Pancreas (tissue), 10 donors: ENCODE measurements at places on chromosomes 16 and 17. TPM values are rescaled to one million over a fixed set of nuclear protein-coding genes. Genes with fewer than 3 reads are reported as not detected.

Gene CA5A
- not detected for total RNA-seq

GRCh38 chr17:73199751-73200317, 7.0 kb downstream of the COG1 start:
- no peak overlapping the region for H3K4me3 ChIP-seq
- peaks cover 53% of the 10 kb centered on the region for H3K36me3 ChIP-seq
- H3K27me3 ChIP-seq: no peaks in the 10 kb centered on the region
- no peak for DNase-seq
- peaks cover 20% of the 10 kb centered on the region for H3K4me1 ChIP-seq

DNA sequence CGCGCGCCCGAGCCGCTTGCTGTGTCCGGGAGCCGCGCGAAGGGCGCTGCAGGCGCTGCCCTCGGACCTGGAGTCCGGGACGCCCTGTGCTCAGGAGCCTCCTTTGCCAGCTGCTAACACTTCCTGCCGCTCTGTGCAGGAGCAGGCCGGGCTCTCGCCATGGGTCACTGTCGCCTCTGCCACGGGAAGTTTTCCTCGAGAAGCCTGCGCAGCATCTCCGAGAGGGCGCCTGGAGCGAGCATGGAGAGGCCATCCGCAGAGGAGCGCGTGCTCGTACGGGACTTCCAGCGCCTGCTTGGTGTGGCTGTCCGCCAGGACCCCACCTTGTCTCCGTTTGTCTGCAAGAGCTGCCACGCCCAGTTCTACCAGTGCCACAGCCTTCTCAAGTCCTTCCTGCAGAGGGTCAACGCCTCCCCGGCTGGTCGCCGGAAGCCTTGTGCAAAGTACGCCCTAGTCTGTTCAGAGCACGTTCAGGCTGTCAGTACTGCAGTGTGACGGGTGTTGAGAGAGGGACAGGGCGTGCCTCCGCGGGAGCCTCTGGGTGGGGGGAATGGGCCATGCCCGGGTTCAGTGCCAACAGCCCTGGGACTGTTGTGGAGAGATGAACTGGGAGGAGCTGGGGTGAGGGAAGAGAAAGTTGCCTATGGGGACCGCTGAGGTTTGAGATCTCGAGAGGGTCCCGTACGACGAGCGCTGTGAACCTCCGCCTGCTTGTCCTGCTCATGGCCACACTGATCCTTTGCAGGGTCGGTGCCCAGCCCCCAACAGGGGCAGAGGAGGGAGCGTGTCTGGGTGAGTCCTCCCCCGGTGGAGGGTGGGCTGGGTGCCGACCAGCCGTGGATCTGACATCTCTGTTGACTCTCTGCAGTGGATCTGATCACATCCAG, 1.3 kb downstream of the ZNF276 start:
- peaks cover 7% of the 10 kb centered on the region for H3K4me1 ChIP-seq
- H3K27ac ChIP-seq: peak overlapping the region; percentile 96
- H3K4me3 ChIP-seq: peak overlapping the region; percentile 75
- DNase-seq: no peak
- H3K27me3 ChIP-seq: no peaks in the 10 kb centered on the region

DNA sequence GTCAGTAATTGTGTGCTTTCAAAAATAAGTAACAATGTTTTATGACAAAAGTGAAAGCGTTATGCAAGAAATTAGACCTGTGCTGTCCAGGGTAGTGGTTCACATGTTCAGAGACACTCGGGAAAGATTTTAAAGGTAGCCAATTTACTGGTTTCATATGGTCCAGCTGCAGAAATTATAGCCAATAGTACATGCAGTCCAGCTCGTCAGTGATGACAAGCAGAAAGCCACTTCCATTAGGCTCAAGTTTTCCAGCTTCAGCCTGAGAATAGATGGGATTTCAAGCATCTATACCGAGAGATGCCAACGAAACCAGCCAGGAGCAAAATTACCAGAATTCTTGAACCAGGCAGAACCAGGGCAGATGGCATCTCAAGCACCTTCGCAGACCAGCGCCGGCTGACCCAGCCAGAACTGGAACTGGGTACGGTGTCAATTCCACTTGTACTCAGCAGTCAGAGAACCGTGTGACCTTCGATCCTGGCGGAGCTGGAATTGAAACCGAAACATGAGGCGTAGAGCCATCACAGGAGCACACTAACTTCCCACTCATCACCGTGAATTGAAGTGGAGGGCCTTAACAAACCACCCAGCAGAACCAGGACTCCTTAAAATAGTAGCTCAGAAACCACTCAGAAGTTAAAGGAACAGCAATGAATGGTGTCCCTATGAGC, 207.9 kb upstream of the HSBP1 start:
- H3K27ac ChIP-seq: no peak overlapping the region
- H3K36me3 ChIP-seq: no peaks in the 10 kb centered on the region
- DNase-seq: no peak
- H3K4me1 ChIP-seq: no peaks in the 10 kb centered on the region

Gene MPDU1
- total RNA-seq: 19.0 TPM

- no peak overlapping the region for H3K4me3 ChIP-seq
- no peaks in the 10 kb centered on the region for H3K27me3 ChIP-seq
- no peaks in the 10 kb centered on the region for H3K4me1 ChIP-seq
- H3K27ac ChIP-seq: no peak overlapping the region
- no peak for DNase-seq
These were observed 27.8 kb downstream of the IL4R start for GRCh38 chr16:27341549-27341948.

Gene KRT17
- total RNA-seq: 0.42 TPM

GRCh38 chr16:52512297-52512987, 34.5 kb downstream of the TOX3 start:
- DNase-seq: no peak
- no peaks in the 10 kb centered on the region for H3K36me3 ChIP-seq
- H3K27me3 ChIP-seq: no peaks in the 10 kb centered on the region

Gene SPNS3
- 0.89 TPM for total RNA-seq

GRCh38 chr17:59637611-59638310, 18.1 kb downstream of the CLTC start:
- peaks cover 40% of the 10 kb centered on the region for H3K4me1 ChIP-seq
- DNase-seq: no peak
- H3K36me3 ChIP-seq: no peaks in the 10 kb centered on the region
- H3K27ac ChIP-seq: no peak overlapping the region

- no peak for DNase-seq
- H3K4me1 ChIP-seq: peaks cover 8% of the 10 kb centered on the region
- no peaks in the 10 kb centered on the region for H3K27me3 ChIP-seq
These were observed at the start of gene ATP2A3 for GRCh38 chr17:3964203-3965117. TSS of gene ATP2A3 (minus strand) at chr17:3964437. CDS start at chr17:3964291, 146 bp downstream.

Gene ASPHD1
- 3.8 TPM for total RNA-seq

- H3K4me3 ChIP-seq: no peak overlapping the region
- no peaks in the 10 kb centered on the region for H3K27me3 ChIP-seq
- no peaks in the 10 kb centered on the region for H3K36me3 ChIP-seq
- no peak overlapping the region for H3K27ac ChIP-seq
- H3K4me1 ChIP-seq: no peaks in the 10 kb centered on the region
These were observed 213.8 kb upstream of the NLRP1 start for GRCh38 chr17:5798094-5798493.

DNA sequence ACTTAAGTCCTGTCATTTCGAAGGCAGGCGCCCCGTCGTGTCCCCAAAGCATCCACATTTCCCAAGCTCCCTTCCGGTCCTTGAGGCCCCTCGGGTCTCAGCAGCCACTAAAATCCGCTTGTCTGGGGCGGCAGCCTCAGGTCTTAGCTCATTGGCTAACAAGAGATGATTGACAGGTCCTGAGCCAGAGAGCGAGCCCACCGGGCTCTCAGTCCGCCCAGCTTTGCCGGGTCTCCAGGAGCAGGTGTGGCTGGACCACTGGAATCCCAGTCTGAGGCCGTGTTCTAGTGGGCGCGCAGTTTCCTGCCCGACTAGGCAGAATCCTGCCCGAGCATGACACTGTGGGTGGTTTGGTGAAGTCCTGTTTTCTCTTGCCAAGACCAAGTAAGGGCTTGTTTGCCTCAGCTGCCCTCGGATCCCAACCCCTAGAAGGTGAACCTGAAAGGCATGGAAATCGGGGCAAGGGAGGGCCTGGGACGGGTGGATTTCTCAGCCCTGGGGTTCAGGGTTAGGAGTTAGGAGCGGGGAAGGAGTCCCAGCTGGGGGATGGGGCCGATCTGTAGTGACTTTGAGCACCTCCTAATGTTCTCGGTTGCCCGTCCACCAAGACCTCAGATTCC, 42.8 kb downstream of the MRC2 start:
- no peak overlapping the region for H3K4me3 ChIP-seq
- no peaks in the 10 kb centered on the region for H3K27me3 ChIP-seq
- no peaks in the 10 kb centered on the region for H3K36me3 ChIP-seq
- no peaks in the 10 kb centered on the region for H3K4me1 ChIP-seq
- DNase-seq: no peak
